ENCODE measurements at places on chromosomes 5 and 9.

DNA sequence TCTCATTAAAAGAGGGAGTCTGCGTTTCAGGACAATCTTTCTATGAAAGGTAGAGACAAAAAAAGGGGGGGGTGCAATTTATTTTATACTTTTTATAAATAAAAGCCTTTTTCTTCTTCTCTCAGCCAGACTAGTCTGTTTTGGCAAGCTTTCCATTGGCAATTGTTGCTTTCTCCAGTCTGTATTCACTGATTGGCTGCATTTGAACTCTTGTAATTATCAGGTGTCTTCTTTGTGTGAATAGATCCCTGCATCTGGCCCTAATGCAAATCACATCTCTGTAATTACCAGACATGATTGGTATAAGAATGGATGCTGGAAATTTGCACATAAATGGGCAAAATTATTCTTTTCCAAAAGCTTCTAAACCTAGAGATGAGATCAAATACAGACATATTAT is 7.6 kb upstream of the EQTN start:
- no peak for DNase-seq

DNA sequence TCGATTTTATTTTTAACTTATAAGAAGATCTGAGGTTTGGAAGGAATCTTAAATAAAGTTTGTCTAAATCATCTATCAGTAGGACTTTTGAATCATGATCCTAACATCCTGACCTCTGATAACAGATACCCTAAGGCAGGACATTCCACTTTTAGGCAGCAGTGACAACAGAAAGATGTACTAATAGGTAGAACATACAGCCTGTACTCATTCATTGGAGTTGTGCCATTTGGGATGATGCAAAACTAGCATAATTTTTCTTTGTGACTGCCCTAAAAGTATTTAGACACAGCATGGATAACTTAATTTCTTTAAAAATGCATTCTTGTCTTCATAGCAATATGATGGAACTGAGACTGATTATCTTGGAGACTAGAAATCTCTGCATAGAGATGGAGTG is 39.7 kb downstream of the CDC42SE2 start:
- no peak for DNase-seq

DNA sequence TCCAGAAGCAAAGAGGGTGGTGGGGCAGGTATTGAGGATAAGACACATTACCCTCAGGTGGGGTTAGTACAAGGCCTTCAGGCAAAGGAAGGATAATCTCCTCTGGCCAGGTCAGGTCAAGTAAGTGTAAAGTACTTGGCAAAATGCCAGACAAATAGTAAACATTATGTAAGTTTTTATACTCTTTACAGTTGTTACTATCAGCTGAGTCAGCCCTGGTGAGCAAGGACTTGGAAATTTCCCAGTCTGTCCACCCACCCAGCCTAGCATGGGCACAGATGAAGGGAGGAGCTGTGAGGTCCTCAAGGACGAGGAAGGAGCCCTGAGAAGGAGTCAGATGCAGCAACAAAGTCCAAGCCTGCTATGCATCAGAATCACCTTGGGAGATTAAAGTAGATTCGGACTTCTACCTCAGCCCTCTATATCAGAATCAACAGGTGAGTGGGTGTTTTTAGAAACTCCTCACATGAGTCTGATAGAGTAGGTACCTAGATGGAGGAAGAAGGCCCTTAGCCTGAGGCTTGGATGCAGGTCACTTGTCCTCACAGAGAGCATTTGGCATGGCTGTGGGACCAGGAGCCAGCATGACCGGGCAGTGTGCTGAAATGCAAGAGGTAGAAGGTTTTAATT is 50.2 kb upstream of the BARX1 start:
- no peak for DNase-seq

DNA sequence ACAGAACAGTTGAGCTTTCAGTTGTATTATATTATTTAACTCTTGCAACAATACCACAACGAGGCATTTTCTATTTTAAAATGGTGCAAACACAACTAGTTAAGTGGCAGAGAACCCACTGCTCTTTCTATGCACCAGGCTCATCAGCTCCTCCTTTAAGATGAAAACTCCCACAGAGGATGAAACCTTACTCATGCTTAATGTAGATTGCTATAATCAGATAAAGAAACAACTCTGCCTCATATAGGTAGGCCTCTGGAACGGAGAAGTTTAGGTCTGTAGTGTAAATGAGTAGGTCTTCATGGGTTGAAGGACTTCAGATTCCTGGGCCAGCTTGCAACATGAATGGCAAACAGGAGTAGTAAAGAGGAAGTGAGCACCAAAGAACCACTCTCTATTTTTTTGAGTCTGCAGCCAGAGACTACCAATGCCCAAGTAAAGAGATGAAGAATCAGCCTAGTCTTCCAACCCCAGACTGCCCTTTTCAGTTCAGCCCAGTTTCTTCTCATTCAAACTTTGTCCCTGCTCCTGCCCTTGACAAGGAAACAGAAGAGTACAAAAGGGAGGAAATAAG is 33.9 kb downstream of the HACD4 start:
- DNase-seq, result no peak

- no peak for DNase-seq
Measured at GRCh38 chr5:172688349-172689217, 47.5 kb downstream of the NEURL1B start.

DNA sequence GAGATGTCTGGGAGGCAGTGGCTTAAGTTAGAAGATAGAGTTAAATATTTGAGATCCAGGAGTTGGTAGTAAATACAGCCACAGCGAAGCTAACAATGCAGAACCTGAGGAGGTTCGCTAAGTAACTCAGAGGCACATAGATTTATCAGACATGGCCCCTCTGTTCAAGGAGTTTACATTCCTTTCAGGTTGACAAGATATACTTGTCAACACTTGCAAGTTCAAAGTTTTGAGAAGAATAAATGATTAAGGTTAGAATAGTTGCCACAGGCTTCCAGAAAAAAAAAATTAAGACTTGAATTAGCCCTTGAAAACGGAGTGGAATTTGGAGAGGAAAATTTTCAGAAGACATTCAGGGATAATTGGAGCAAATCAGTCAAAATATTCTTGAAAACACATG is 658.3 kb upstream of the WWC1 start:
- DNase-seq, result no peak

DNA sequence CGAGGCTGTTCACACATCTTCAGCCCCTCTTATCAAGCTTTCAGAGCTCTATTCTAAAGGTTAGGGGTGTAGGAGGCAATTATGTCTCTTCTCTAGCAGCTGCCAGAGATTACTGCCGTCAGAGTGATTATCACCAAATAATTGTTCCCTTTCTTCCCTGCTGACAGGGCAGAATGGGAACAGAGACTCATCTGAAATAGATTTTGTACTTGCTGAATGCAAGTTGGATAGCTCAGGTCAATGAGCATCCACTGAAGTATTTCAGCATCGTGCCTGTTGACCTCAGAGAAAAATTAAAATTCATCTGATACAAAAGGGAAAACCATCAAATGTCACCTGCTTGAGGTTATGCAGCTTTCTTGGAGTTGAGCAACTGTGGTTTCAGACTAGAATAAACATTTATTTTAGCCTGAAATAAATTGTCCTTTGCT is 213.7 kb upstream of the MAP3K1 start:
- DNase-seq, result no peak

DNA sequence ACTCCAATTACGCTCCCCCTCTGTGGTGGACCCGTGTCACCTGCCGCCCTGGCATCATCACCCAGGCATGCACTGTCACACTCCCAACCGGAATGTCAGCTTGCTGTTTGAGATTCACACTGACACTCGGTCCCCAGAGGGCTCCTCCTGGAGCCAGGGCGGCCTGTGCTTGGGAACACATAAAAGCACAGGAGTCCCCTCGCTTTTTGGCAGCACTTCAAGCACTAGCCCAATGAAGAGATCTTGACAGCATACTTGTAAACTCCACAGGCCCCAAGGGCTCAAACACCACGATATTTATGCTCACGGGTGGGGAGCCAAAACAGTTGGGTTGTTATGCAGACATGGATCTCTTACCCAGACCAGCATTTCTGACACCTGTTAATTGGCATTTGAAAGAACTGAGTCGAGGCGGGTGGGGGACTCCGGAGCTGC is 90.8 kb upstream of the EGFLAM start:
- no peak for DNase-seq

GRCh38 chr5:95029569-95030366 is 255.1 kb downstream of the MCTP1 start:
- DNase-seq, result no peak

GRCh38 chr9:33946779-33947535 is 101.7 kb downstream of the UBAP2 start:
- no peak for DNase-seq
